ENCODE measurements at places on chromosomes 7 and 10. TPM values are rescaled to one million over a fixed set of nuclear protein-coding genes. Genes with fewer than 3 reads are reported as not detected.

- no peaks in the 10 kb centered on the region for H3K36me3 ChIP-seq
- no peak overlapping the region for H3K27ac ChIP-seq
- no peaks in the 10 kb centered on the region for H3K4me1 ChIP-seq
- H3K27me3 ChIP-seq = no peaks in the 10 kb centered on the region
- H3K4me3 ChIP-seq = no peak overlapping the region
Observed at GRCh38 chr7:114628362-114628761, 213.7 kb downstream of the FOXP2 start.

DNA sequence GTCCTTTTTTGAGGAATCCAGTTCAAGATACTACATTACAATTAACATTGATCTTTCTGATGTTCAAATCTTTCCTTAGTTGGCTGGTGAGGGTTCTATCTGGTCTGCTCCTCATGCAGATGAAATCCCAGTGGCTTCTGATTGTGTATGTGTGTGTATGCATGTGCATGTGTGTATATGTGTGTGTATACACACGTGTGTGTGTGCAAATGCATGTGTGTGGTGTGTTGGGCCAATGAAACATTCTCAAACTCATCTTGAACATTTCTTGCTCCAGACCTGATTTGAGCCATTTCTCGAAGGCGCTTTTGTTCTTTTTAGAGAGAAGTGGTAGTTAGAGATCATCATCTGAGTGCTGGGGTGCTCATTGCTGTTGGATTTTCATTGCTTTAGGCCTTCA is 113.9 kb downstream of the GLRX3 start:
- H3K27ac ChIP-seq = no peak overlapping the region
- no peaks in the 10 kb centered on the region for H3K4me1 ChIP-seq
- no peak overlapping the region for H3K4me3 ChIP-seq
- peaks cover 7% of the 10 kb centered on the region for H3K27me3 ChIP-seq
- no peak for DNase-seq

- H3K27ac ChIP-seq = no peak overlapping the region
- no peak overlapping the region for H3K4me3 ChIP-seq
- H3K4me1 ChIP-seq = peaks cover 8% of the 10 kb centered on the region
- peaks cover 8% of the 10 kb centered on the region for H3K27me3 ChIP-seq
- no peak for DNase-seq
- no peaks in the 10 kb centered on the region for H3K36me3 ChIP-seq
Observed at GRCh38 chr7:50088463-50089129, 4.5 kb downstream of the ZPBP start.

DNA sequence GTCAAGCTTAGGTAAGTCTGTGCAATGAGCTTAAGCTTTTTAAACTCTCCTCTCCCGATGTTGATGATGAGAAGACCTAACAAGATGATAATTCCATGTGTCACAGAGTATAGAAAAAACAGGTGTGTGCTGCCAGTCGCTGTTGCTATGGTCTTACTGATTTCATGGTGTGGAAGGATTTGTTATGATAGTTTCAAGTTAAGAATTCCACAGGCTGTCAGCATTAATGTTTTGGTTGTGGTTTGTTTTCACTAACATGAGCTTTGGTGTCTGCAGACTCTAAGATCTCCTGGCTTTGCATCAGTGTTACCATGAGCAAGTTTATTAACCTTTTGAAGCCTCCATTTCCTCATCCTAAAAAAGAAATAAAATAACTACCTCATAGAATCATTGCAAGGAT is 123.7 kb downstream of the NSUN6 start:
- no peak overlapping the region for H3K4me3 ChIP-seq
- H3K27ac ChIP-seq = no peak overlapping the region
- H3K4me1 ChIP-seq = no peaks in the 10 kb centered on the region
- no peaks in the 10 kb centered on the region for H3K27me3 ChIP-seq
- no peak for DNase-seq

DNA sequence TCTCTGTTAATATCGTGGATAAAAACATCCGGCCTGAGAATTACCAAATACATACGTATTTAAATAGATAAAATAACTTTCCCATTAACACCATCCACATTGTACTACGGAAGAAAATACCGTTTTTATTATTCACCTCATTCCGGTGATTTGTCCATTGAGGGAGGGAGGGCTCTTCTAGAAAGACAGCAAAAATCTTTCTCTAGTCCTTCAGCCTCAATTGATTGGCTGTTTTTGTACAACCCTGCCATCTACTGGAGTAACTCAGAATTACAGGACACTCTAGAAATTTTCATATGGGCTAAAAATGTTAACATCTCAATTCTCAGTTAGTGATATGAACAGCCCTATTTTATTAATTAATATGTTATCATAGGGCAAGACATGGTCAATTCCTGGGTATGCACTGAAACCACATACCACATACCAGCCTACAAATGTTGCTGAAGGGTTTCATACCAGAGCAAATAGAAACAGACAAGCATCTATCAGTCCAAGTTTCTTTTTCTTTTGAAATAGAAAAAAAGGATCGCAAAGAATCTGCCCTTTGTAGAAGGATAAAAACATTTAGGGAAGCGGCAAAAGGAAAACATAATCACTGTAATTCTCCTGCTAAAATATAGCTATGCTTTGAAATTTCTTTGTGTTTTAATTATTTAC is 55.8 kb upstream of the CDCA7L start:
- no peak for DNase-seq
- H3K4me3 ChIP-seq = no peak overlapping the region
- H3K27ac ChIP-seq = no peak overlapping the region
- no peaks in the 10 kb centered on the region for H3K27me3 ChIP-seq
- no peaks in the 10 kb centered on the region for H3K36me3 ChIP-seq

- DNase-seq = no peak
- H3K4me3 ChIP-seq = no peak overlapping the region
- H3K36me3 ChIP-seq = no peaks in the 10 kb centered on the region
- no peaks in the 10 kb centered on the region for H3K4me1 ChIP-seq
- H3K27me3 ChIP-seq = no peaks in the 10 kb centered on the region
Observed at GRCh38 chr7:104838537-104839299, 175.3 kb upstream of the KMT2E start.

DNA sequence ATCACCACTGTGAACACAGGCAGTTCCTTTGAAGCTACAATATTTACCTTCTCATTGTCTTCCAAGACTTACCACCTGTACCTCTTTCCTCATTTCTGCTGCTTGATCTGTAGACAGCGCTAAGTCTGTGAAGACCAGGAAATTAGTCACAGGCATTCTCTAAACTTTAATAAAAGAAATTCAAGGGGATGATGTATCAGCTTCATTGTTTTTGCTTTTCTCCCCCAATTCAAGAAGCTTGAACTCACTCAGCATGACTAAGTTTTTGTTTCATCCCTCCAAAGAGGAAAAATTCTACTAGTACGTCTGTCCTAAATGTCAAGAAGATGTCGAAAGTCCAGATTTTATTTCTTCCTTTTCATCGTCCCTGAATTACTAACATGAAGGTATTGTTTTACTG is 75.3 kb upstream of the PPP1R9A start:
- no peak overlapping the region for H3K4me3 ChIP-seq
- no peaks in the 10 kb centered on the region for H3K4me1 ChIP-seq
- H3K36me3 ChIP-seq = no peaks in the 10 kb centered on the region
- no peaks in the 10 kb centered on the region for H3K27me3 ChIP-seq

DNA sequence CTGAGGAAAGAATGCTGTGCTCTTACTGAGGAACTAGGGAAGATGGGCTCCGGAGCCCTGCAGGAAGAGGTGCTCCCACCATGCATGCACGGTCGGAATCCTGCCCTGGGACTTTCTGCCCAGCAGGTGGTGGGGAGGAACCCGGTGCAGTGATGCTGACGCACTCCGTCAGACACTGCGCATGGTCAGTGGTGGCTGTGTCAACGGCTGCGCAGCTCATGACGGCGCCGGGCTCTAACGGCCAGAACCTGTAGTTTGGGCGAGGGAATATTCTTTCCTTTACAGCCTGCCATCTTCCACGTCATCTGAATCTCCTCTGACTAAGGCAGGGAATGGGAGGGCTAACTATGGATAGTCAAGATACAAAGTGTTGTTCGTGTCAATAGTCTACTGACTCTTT is 189.2 kb upstream of the MGMT start:
- no peak for DNase-seq
- no peaks in the 10 kb centered on the region for H3K27me3 ChIP-seq
- no peak overlapping the region for H3K4me3 ChIP-seq
- H3K27ac ChIP-seq = no peak overlapping the region
- no peaks in the 10 kb centered on the region for H3K36me3 ChIP-seq

DNA sequence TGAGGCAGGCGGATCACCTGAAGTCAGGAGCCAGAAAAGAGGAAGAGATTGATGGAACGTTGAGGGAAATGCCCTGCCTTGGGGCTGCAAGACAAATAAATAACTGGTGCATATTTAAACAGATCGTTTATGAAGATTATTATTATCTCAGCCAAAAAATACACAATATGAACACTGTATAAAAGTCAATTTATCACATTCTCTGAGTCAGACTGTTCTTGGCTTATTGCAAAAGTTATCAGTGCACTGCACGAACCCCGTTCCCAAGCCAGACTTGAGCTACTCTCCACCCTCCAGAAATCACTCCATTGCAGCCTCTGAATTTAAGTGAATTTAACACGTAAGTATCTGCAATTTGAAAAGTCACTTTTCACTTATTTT is 1.6 kb downstream of the DNMBP start:
- H3K27me3 ChIP-seq = no peaks in the 10 kb centered on the region
- no peaks in the 10 kb centered on the region for H3K36me3 ChIP-seq
- no peak for DNase-seq
- H3K4me3 ChIP-seq = peak overlapping the region; percentile 65

DNA sequence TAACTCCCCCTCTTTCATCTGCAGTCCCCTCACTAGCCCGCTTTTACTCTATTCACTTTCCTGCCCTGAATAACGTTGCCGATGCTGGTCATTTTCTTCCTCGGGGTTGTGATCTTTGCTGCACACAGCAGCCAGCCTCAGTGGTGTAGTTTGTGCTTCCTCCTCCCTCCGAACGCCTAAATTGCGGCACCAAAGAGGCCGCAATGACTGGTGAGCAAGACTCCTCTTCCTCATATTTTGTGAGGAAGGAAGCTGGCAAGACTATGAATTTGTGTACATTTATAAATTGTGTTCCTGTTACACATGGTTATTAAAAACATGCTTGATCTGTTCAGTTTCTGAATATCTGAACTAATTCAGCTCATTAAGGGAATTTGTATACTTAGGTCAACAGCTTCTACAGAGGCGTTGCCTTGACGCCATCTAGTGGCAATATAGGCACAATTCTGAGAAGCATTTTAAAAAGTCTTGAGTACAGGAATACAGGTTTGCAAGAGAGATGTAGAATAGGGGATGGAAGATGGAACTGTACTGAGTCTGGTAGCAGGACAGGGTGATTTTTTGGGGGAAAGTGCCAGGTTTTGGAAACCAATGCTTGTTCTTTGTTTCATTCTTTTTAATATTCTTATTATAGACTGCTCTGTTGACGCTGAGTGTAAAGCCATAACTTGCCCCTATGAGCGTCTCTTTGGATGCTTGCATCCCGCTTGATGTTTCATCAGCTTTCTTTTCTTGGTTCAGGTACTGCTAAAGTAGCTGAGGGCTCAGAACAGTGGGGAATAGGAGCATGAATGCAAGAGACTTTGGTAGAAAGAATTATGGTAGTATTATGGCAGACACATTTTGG is 4.1 kb upstream of the TAS2R5 start:
- H3K27ac ChIP-seq = peak overlapping the region; percentile 45
- peaks cover 10% of the 10 kb centered on the region for H3K4me1 ChIP-seq
- H3K27me3 ChIP-seq = no peaks in the 10 kb centered on the region
- H3K4me3 ChIP-seq = no peak overlapping the region
- no peaks in the 10 kb centered on the region for H3K36me3 ChIP-seq
- DNase-seq = peak; percentile 20

DNA sequence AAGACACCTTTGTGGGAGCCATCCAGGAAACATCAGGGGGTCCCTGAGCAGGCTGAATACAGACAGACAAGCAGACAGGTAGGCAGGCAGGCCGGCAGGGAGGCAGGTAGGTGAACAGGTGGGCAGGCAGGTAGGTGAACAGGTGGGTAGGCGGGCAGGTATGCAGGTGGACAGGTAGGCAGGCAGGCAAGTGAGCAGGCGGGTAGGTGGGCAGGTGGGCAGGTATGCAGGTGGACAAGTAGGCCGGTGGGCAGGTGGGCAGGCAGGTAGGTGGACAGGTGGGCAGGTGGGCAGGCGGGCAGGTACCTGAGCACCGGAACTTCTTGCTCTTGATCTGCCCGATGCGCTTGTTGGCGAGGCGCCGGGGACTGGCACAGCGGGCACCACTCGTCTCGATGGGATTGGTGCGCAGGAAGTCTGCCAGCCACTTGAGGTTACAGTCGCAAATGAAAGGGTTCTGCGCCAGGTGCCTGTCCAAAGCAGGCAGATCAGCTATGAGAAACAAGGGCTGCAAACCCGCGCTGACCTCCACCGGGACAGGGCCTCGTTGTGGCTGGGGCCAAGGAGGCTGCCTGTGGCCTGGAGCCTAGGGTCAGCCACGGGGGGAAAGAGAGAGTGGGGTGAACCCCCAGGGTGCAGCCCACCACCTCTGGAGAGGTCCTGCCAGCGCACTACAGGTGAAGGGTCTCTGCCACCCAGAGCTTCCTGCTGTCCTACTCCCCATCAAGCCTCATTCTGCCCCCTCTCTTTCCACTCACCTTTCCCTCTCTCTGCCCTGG is 136.9 kb downstream of the SLIT1 start:
- H3K27me3 ChIP-seq = no peaks in the 10 kb centered on the region
- H3K36me3 ChIP-seq = no peaks in the 10 kb centered on the region
- no peak overlapping the region for H3K27ac ChIP-seq
- H3K4me1 ChIP-seq = no peaks in the 10 kb centered on the region
- DNase-seq = no peak

Gene TMEM236
- total RNA-seq = 2.4 TPM

Gene OPN1SW
- total RNA-seq = not detected

- peaks cover 30% of the 10 kb centered on the region for H3K4me1 ChIP-seq
- no peak overlapping the region for H3K4me3 ChIP-seq
- H3K27me3 ChIP-seq = no peaks in the 10 kb centered on the region
- peak overlapping the region; percentile 31 for H3K27ac ChIP-seq
- DNase-seq = peak; percentile 89
Observed at GRCh38 chr10:78805176-78805575, 263.6 kb upstream of the ZMIZ1 start.

Gene PCLO
- total RNA-seq = 7.4 TPM

DNA sequence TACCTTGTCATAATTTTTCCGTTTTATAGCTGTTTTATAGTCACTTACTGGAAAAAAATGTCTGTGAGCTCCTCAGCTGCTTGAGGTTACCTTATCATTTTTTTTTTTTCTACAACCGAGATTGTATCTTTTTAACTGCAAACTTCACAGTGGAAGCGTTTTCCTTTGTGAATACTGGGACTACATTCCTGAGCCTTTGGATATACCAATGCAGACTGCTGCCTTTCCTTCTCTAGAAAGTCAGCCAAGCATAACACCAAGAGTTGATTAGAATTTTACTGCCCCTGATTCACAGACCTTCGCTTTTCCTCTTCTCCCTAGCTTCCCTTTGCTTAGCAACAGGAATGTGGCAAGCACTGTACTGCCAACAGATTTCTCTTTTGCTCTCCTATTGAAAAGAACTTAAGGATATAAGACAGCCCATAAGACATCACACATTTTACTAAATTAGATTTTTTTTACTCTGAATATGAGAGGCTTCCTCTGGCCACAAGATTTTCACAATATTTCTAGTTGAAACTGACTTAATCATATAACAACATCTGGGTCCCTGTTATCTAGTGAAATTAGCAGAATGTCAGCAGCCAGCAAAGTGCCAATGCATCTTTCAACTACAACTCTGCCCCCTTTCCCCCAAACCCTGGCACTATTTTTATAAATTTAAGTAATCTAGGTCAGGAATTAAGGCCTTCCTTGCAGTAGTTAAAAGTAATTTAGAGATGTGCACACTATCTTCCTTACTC is 170.6 kb downstream of the PRKG1 start:
- no peaks in the 10 kb centered on the region for H3K27me3 ChIP-seq
- H3K4me3 ChIP-seq = no peak overlapping the region

- no peak overlapping the region for H3K4me3 ChIP-seq
- DNase-seq = no peak
- H3K27ac ChIP-seq = peak overlapping the region; percentile 81
- no peaks in the 10 kb centered on the region for H3K27me3 ChIP-seq
- peaks cover 52% of the 10 kb centered on the region for H3K4me1 ChIP-seq
- no peaks in the 10 kb centered on the region for H3K36me3 ChIP-seq
Observed at GRCh38 chr10:3873728-3874461, 88.9 kb upstream of the KLF6 start.
